ENCODE measurements at places on chromosomes 12 and 14.

DNA sequence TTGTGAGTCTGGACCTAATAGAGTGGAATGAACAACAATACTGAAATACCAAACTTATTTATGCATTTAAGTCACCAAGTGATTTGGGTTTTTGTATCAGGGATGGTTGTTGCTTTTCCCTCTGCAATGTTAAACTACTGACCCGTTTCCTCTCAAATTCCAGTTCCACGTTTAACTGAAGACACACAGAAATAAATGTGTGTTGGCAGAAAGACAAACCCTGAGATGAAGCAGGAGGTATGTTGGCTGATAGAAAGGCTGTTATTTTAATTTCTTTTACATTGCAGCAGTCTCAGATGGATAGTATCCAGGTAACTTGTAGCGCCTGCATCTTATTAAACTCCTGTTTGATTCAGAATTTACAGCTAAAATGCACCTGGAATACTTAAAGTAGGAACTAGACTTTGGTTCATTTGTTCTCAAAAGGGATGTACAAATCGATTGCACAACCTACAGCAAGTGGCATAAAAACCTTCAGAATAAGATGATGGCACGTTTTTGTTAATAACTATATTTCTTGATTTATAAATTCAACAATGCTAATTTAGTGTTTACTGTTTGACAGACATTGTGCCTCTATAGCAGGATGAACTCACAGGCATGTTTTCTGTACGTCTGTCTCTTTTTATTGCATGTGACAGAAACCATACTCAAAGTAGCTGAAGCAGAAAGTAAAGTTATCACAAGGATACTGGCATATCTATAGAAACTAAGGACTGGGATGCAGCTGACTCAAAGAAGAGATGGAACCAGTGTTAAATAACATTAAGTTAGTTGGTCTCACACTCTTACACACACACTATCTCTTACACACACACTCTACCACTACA lies 405.7 kb downstream of the ZFP36L1 start:
- DNase-seq, result no peak

GRCh38 chr12:126212824-126213223 lies 1147.6 kb downstream of the AACS start:
- DNase-seq, result no peak

DNA sequence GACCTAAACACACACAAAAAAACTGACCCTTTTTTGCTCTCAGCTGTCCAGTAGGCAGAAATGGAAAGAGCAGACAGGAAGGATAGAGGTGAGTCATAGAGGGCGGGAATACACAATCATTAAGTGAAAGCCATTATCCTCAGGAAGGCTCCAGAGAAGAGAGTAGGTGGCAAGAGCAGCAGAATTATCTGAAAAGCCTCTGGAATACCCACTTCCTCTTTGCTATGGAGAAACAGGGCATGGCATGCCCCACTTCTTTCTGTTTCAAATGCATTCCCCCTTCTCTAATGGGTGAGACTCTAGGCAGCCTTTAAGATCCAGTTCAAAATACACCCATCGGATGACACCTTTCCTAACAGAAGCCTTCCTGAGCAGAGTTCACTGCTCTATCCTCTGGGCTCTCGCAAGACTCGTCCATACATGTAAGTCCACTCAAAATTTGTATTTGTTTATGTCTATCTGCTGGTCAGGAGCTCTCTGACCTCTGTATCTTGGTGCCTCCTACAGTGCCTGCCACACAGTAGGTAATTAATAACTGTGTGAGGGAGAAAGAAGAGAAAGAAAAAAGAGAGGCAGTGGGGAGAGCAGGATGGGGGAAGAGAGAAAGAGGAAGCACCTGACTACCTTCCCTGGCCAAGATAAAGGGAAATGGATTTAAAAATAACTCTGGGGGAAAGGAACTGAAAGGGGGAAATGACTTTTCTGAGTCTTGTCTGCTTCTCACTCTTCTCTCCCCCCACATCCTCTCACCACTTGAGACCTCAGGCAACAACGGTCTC lies 8.5 kb downstream of the KLHL33 start:
- no peak for DNase-seq

DNA sequence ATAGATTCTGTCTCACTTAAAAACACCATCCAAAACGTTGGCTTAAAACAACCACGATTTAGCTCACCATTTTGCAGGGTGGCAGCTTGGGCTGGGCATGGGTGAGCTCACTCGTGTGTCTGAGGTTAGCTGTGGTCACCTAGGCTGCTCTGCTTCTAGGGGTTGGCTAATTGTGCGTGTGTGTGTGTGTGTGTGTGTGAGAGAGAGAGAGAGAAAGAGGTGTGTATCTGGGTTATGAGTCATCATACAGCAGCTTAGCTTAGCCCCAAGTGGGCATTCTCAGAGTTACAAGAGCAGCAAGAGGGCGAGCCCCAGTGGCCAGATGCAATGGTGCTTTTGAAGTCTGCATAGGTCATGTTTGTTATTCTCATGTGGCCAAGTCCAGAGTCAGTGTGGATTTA lies 6.0 kb downstream of the FBXW8 start:
- no peak for DNase-seq

- DNase-seq, result no peak
These were observed 99.3 kb upstream of the PTPRB start for GRCh38 chr12:70736351-70737133.

DNA sequence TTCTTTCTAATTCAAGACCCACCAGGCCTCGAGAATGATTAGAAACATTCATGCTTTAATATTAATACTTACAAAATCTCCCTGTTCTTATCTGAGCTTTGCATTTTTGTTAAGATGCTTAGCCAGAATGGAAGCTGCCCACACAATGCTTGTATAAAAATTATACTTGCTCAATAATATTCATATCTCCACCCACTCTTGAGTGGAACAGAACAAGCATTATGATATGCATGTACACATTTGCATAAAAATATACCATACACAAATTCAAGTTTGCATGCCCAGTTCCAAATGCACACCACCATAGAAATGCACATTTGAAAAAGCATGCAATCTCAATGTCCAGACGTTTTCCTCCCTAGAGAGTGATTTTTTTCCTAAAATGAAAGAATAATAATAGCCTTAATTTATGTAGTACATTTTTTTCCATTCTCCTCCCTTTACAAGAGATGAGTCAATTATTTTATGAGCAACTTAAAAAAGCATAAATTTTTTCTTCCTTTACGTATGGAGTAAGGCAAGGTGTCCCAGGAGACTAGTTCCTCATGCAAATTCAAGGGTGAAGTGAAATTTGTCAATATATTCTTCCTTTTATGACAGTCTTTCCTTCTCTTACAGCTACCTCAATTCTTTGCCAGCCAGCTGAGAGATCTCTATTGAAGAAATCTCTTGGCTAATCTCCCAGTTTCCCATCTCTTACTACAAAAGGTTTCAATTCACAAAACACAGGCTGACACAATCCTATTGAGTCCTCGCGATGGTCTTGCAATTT lies 313.1 kb upstream of the GARIN6 start:
- no peak for DNase-seq

DNA sequence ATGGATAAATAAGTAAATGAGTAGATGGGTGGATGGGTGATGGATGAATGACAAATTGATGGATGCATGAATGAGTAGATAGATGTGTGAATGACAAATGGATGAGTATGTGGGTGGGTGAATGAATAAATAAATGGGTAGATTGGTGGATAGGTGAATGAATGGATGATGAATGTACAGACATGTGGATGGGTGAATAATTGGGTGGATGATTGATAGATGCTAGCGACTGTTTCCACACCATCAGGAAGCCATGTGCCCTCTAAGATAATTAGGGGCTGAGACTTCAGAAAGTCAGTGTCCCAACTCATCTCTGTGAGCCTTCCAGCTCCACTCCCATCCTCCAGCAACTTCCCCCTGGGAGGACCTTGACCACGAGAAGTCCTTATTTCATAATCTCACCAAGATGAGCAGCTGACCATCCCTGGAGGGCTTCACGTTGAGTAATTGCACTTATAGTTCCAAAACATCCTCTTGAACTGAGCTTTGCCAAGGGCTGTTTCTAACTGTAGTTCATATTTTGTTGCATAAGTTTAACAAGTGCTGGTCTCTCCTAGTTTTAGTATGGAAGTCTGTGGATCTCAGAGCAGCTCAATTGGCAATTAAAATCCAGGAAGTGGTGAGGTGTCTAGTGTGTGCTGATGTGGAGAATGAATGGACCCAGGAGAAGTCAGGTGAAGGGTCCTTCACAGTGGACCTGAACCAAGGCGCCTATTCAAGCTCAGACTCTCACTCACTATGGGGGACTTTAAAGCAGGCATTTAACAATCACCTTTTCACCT lies 295.7 kb downstream of the ADGRD1 start:
- DNase-seq, result no peak

- no peak for DNase-seq
These were observed 598.7 kb downstream of the SOX5 start for GRCh38 chr12:23350808-23351207.

GRCh38 chr12:57770734-57771133 lies 1.2 kb downstream of the METTL1 start:
- DNase-seq, result no peak

Data from vagina (tissue), 2 donors.